ENCODE measurements at places on chromosomes 6 and 20.

- no peak for DNase-seq
Measured at GRCh38 chr6:39558591-39559190, 166.5 kb downstream of the KIF6 start.

GRCh38 chr6:154649721-154650120 lies 83.5 kb upstream of the SCAF8 start:
- no peak for DNase-seq

DNA sequence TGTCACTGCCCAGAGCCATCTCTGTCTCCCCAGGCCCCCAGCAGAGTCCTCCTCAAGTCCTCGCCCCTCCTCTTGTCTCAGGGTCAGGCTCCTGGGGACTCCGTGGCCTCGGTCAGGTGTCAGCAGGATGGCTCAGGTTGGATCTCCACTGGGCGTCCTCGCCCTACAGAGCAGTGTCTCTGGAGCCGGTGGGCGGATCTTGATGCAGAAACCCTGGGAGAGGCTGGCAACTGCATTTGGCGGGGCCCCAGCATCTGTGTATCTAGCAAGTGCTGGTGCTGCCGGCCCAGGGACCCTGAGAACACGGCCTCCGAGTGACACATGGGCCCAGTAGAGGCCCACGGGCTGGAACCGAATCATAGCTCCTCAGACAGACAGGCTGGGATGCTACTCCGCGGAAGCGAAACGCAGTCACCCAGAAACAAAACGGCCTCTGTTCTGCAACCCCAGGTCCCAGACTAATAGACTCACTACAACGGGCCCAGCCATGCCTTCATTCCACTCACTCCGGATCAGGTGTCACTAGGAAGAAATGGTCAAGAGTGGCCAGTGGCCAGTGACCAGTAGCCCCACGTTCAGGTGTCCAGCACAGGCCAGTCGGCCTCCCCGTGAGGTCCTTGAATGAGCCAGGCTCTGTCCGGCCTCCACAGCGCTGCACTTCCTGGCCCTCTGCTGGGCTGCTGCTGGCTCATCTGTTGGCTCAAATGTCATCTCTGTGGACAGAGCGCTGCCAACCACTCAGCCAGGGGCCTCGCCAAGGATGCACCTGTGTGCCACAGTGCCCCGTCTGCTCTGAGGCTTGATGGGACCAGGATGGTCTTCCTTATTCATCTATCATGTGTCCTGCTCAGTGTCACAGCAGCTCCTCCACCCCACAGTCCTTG lies 12.6 kb upstream of the FRMD1 start:
- DNase-seq = no peak

DNA sequence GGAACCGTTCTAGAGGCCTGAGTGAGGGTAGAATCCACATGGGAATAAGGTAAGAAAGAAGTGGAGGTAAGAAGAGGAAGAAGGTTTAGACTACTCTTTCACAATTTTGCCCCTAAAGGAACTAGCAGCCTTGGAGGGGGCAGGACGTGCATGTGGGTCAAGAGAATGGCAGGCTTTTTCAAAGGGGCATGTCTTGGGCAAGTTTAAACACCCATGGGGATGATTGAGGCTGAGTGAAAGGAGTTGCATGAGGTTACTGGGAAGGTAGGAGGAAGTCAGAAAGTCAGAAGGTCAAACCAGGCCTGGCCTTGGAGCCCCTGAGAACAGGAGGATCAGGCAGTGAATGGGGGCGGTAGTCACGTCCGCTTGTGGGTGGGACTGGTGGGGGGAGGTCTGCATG lies 10.2 kb downstream of the ADA start:
- DNase-seq = no peak

DNA sequence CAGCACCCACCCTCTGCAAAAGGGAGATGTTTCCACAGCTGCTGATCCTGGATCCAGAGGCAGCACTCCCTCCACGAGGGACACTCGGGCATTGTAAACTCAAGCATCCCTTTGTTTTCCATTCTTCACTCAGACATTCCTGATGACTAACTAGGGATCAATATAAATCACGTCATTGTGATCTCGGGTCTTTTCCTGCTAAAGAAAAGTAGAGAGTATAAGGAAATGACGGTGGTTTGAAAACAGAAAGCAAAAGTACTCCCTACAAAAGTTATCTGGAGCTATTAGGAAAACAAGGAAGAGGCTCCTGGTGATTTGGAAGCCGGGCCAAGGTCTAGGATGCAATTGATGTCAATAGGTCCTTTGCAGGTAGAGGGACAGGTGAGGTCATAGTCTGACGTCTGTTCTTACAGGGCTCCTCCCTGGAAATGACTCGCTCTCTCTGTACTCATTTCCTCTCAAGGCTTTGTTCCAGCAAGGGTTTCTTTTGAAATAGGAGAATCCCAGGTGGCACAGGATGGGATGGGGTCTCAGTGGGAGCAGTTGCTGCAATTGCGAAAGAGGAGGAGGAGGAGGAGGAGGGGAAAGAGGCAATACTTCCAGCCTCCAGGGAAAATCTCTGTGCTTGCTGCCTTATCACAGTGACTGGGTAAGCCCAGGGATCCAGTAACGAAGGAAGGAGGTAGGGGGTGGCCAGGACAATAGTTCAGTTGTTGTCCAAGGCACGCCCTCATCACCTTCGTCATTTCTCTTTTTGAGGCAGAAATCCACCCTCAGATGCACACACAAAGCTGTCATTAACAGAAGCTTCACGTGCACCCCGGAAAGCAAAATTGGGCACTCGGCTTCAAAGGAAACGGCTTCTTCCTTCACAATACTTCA lies 222.8 kb downstream of the LY86 start:
- DNase-seq = peak; percentile 76

GRCh38 chr6:164129218-164129617 lies 714.7 kb downstream of the QKI start:
- DNase-seq = no peak

DNA sequence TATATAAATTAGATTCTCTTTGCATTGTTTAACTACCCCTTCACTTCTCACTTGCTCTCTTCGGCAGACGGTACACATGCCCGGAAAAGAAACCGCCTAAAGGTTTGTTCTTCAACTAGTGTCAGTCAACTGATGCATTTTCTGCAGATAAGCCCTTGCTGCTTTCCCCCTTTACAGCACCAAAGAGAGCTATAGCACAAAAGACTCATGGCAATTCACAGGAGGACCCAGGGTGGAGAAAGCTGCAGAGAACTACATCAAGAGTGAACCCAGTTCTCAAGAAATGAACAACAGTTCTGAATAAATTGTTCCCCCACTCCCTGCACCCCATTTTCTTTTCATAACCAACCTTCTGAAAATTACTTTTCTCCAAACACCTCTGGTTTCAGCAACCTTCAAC lies 8.9 kb downstream of the CD164 start:
- DNase-seq = no peak

GRCh38 chr6:151385177-151385576 lies 6.2 kb downstream of the ZBTB2 start:
- no peak for DNase-seq

- no peak for DNase-seq
Measured at GRCh38 chr6:6058054-6058444, 51.3 kb upstream of the NRN1 start.

DNA sequence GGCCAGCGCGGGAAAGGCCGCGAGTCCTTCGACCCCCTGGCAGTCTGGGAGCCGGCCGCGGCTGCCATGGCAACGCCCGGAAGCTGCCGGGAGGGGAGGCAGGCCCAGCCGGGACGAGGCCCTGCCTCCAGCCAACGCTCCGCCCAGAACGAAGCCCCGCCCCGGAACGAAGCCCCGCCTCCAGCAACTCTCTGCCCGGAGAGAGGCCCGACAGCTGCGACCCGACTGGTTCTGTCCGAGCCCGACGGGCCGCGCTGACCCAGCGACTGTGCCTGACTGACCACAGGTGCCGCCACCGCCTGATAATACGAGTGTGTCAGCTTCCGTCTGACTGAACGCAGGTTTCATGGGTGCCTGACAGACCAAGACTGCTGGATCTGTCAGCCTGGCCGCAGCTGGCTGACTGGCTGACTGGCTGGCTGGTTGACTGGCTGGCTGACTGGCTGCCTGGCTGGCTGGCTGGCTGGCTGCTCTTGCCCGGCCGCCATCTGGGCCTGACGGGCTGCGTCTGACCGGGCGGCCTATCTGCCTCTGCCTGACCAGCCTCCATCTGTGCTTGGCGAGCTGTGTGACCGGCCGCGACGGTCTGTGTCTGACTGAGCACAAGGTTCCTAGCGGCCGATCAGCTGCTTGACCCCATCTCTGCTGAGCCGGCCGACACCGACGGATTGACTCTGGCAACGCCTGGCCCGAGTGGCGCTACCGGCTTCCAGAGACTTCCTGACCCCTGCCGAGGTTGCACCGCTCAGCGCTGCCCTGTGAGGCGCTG lies 89.7 kb upstream of the EPB41L1 start:
- DNase-seq = peak; percentile 100

DNA sequence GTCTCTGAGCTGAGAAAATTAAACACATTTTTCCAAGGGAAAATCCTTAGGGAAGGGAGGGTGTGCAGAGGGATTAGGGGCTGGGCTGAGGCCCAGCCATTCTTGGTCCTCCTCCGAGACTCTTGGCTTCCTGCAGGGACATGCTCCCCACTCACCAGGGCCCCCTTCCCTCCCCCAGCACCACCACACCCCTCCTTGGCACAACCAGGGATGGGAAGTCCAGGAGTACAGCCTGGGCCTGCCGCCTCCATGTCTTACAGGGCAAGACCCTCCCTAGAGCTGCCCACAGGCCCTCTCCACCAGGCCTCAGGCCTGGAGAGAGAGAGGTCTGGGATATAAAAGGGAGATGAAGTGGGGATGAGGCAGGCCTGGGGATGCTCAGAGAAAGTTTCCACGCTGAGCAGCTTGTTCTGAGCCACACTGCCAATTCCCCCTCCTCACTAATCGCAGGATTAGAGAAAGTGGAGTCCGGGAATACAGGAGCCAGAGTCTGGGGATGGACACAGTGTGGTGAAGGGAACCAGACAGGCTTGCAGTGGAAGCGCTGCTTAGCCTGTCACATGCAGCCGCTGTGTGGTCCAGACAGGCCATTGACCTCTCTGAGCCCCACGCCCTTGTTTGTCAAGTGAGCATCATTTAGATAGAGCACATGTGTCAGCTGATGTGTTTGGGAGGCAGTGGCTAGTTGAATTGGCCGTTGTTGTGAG lies 105.5 kb downstream of the MRPL14 start:
- no peak for DNase-seq

GRCh38 chr6:125913864-125914351 lies 42.7 kb upstream of the HINT3 start:
- no peak for DNase-seq

GRCh38 chr6:106674541-106675229 lies 45.3 kb downstream of the QRSL1 start:
- no peak for DNase-seq

GRCh38 chr20:53800883-53801604 lies 207.4 kb upstream of the ZNF217 start:
- no peak for DNase-seq

DNA sequence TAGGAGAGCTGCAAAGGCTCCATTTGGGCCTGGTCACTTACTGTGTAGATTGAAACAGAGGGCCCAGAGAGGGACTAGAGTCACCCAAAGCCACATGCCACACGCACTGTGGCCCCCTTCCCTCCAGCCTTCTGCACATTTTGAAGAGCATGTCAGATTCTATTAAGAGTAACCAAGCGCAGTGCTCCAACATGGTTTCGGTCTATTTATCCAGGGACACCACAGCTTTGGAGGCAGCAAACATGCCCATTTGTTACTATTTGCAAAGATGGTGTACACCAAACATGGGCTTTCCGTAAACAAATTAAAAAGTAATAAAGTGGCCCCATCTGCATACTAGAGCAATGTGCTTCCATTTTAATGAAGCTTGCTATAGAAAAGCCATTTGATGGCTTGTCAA lies 43.7 kb upstream of the CCDC167 start:
- no peak for DNase-seq

GRCh38 chr6:24600903-24601302 lies 45.1 kb downstream of the KIAA0319 start:
- peak; percentile 52 for DNase-seq

DNA sequence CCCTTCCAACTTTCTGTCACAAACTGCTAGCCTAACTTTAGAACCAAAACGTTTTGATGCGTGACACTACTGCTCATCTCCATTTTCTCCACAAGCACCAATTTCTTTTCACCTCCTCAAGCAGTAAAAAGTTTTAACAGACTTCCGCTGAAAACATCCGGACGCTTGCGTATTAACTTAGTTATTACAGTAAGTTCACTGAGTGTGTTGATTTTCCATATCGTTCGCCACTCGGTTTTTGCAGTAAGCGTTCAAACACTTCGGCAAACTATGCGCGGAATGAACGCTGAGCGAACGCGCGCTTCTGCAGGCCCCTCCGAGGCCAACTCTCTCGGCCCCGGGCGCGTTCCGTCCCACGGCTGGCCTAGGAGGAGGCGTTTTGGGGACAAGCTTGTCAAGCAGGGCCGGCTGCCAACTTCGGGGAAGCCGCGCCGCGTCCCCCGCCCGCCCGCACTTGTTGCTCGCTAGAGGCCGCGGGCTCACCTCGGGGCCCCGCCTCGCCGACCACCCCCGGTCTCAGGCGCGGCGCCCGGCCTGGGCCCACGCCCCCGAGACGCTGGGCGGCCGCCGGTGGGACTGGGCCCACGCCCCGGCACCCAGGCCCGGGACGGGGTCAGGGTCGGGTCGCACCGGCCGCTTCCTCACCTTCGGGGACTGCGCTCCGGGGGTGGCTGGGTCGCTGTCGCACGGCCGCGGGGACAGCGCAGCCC lies 945 bp downstream of the PHF10 start:
- DNase-seq = peak; percentile 69

GRCh38 chr6:86306210-86306609 lies 631.1 kb upstream of the HTR1E start:
- DNase-seq = no peak

DNA sequence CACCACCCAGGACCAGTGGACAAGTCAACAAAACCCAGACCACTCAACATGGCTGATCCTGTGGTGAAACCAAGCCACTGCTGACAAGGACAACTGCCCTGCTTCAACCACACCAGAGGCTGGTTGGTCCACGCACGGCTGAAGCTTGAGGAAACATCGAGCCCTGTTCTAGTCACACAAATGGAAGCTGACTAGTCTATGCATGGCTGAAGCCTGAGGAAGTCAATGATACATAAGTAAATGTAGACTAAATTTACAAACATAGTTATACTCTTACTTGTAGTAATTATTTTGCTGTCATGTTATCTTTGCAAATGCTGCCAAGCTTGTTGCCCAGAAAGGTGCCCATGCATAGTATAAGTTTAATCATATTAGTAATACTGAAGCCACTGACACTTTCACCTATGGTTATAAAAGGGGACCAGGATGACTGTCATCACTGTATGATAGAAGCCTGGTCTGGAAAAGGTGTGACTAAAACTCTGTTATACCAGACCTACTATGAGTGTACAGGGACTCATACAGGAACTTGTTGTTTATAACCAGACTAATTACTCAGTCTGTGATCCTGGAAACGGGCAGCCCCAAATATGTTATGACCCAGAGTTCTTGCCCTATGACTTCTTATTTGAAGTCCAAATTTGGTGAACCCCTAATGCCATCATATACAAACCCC lies 5.6 kb downstream of the IL22RA2 start:
- DNase-seq = no peak

- no peak for DNase-seq
Measured at GRCh38 chr20:37354210-37355195, 8.6 kb downstream of the SRC start.

DNA sequence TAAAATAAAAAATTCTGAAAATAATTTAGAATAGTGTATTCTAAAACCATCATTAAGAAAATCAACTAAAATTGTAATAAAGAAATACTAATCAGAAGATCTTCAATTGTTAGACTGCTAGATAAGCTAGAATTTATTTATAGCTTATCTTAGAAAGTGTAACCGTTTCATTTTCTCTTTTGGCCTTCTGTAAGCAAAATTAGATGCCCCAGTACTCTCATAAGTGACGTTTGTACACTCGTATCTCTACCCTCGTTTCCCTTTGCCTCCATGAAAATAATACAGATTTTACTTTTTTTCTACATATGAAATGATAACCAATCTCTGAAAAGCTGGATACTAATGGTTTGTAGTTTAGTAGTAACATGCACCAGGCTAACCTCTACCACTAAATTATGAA lies 19.8 kb downstream of the DSE start:
- DNase-seq = no peak

Data from iPS-NIHi11 (cell line).